ENCODE measurements at places on chromosomes 7 and 10.
A peak's percentile ranks its signal among the peaks of the same experiment; 100 is the strongest.

GRCh38 chr7:146831875-146832274, 715.3 kb downstream of the CNTNAP2 start:
- no peak overlapping the region for H3K4me3 ChIP-seq
- no peak overlapping the region for H3K27ac ChIP-seq
- no peaks in the 10 kb centered on the region for H3K4me1 ChIP-seq
- no peaks in the 10 kb centered on the region for H3K27me3 ChIP-seq
- no peak for DNase-seq

GRCh38 chr10:124007102-124007772, 86.2 kb downstream of the CHST15 start:
- H3K27ac ChIP-seq, result no peak overlapping the region
- DNase-seq, result no peak
- no peak overlapping the region for H3K4me3 ChIP-seq
- no peaks in the 10 kb centered on the region for H3K36me3 ChIP-seq
- H3K4me1 ChIP-seq, result no peaks in the 10 kb centered on the region

DNA sequence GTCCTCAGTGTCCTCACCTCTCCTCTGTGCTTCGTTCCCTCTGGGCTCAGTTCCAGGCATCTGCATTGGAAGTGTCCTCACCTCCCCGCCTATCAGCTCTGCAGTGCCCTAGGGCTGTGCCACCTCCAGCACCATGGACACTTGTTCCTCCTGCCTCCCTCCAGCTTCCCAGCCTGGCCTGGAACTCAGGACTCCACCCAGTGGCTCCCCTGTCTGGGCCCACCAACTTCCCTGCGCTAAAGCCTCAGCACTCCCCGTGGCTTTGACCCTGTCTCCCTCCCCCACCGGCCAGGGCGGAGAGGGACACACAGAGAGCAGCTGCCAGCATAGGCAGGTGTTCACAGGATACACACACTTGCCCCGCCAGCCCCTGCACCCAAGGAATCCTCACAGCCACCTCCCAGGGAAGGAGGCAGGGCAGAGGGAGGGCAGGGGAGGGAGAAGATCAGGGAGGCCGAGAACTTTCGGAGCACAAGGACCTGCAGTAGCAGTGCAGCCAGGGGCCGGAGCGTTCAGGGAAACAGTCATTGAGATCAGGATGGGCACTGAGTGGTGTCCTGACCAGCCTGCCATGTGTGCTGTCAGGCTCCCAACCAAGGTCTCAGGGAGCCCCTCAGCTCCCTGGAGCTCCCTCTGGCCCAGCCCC, 31.3 kb downstream of the ANXA8 start:
- no peaks in the 10 kb centered on the region for H3K36me3 ChIP-seq
- no peak for DNase-seq
- H3K4me1 ChIP-seq, result no peaks in the 10 kb centered on the region
- no peak overlapping the region for H3K27ac ChIP-seq
- H3K27me3 ChIP-seq, result no peaks in the 10 kb centered on the region

GRCh38 chr7:51180092-51180491, 136.5 kb downstream of the COBL start:
- peaks cover 8% of the 10 kb centered on the region for H3K4me1 ChIP-seq
- no peak overlapping the region for H3K4me3 ChIP-seq
- no peaks in the 10 kb centered on the region for H3K36me3 ChIP-seq
- no peak for DNase-seq
- H3K27me3 ChIP-seq, result no peaks in the 10 kb centered on the region

DNA sequence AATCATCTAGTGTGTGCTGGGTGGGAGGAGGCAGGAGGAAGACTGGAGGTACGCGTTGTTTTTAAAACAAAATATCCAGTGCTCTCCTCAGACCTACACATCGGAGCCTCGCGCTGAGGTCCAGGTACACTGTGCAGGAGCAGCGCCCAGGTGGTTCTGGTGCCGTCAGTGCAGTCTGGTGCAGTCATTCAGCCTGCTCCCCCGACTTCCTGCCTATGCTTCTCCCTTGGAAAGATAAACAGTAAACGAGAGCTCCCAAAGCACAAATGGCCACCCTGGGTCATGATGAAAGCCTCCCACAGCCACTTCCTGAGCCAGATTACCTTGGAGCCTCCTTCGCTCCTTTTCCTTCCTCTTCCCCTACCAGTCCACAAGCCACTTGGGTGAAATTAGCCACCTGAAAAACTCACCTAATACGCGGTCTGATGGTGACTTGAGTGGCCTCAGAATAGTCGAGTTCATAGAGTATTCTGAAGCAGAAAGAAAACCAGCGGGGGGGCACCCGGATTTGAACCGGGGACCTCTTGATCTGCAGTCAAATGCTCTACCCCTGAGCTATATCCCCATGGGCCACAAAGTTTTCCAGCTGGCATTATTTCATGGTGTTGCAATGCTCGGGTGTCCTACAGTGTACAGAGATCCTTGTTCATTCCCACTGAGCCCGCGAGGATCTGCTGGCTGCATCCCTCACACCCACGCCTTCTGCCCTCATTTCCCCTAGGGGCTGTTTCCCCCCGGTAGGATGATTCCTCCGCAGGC, 82.5 kb downstream of the ZNF467 start:
- peaks cover 19% of the 10 kb centered on the region for H3K27me3 ChIP-seq
- no peak overlapping the region for H3K4me3 ChIP-seq
- no peak for DNase-seq
- H3K36me3 ChIP-seq, result no peaks in the 10 kb centered on the region
- H3K4me1 ChIP-seq, result no peaks in the 10 kb centered on the region
- no peak overlapping the region for H3K27ac ChIP-seq

- no peaks in the 10 kb centered on the region for H3K4me1 ChIP-seq
- no peaks in the 10 kb centered on the region for H3K36me3 ChIP-seq
- DNase-seq, result no peak
- H3K27ac ChIP-seq, result no peak overlapping the region
- peaks cover 2% of the 10 kb centered on the region for H3K27me3 ChIP-seq
- H3K4me3 ChIP-seq, result no peak overlapping the region
Measured at GRCh38 chr7:23712368-23713284, 2.6 kb downstream of the STK31 start.

GRCh38 chr10:97584060-97584797, at the start of gene HOGA1:
HOGA1 (plus strand) TSS chr10:97584389; CDS start chr10:97584704, 315 bp downstream.
- no peak within 1 kb of the TSS for H3K27ac ChIP-seq
- no peaks in the 10 kb centered on the region for H3K4me1 ChIP-seq
- no peaks in the 10 kb centered on the region for H3K27me3 ChIP-seq
- H3K36me3 ChIP-seq, result no peaks in the 10 kb centered on the region
- DNase-seq, result no peak

- no peaks in the 10 kb centered on the region for H3K27me3 ChIP-seq
- DNase-seq, result no peak
- H3K4me3 ChIP-seq, result no peak overlapping the region
- H3K27ac ChIP-seq, result no peak overlapping the region
Measured at GRCh38 chr10:49070701-49071100, 44.6 kb downstream of the VSTM4 start.

GRCh38 chr10:75014516-75015230, 96.8 kb upstream of the SAMD8 start:
- peaks cover 55% of the 10 kb centered on the region for H3K4me1 ChIP-seq
- H3K4me3 ChIP-seq, result no peak overlapping the region
- DNase-seq, result peak; percentile 69
- H3K27me3 ChIP-seq, result no peaks in the 10 kb centered on the region
- H3K27ac ChIP-seq, result peak overlapping the region; percentile 87

DNA sequence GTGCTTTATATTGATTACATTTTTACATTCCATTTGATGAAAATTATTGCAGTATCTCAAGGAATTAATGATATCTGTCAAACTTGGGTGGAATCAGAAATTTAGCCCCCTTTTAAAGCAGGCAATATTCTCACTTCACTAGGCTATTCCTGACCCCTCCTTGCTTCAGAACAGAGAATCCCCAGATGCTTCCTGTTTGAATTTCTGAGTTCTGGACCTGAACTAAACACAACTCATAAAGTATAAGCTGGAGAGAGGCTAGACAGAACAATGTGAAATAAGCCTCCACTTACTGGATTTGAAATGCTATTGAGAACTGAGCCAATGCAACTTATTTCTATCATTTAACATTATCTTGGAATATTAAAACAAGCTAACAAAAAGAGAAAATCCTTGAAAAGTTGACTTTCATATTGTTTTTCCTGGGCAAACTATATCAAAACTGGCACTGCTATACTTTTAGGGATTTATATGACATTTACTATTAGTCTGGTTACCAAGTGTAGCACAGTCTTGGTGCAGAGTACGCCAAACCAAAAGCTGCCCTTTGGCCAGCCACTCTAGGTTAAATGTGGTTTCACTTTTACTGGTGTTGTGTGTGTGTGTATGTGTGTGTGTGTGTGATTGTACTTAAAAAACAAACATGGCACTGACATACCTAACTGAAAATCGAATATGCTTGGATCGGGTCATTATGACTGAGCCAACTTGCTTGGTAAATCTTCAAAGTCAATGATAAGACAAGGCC, 19.0 kb upstream of the AGMO start:
- no peaks in the 10 kb centered on the region for H3K4me1 ChIP-seq
- DNase-seq, result no peak
- H3K27ac ChIP-seq, result no peak overlapping the region
- no peaks in the 10 kb centered on the region for H3K36me3 ChIP-seq
- no peaks in the 10 kb centered on the region for H3K27me3 ChIP-seq

GRCh38 chr10:105342606-105343005, 701.5 kb downstream of the SORCS3 start:
- no peak overlapping the region for H3K27ac ChIP-seq
- H3K36me3 ChIP-seq, result no peaks in the 10 kb centered on the region
- no peaks in the 10 kb centered on the region for H3K4me1 ChIP-seq
- H3K4me3 ChIP-seq, result no peak overlapping the region
- no peaks in the 10 kb centered on the region for H3K27me3 ChIP-seq

GRCh38 chr7:127413326-127413725, 20.8 kb upstream of the ZNF800 start:
- peaks cover 33% of the 10 kb centered on the region for H3K4me1 ChIP-seq
- DNase-seq, result no peak
- H3K36me3 ChIP-seq, result no peaks in the 10 kb centered on the region
- no peaks in the 10 kb centered on the region for H3K27me3 ChIP-seq

GRCh38 chr10:32077896-32078485, 21.8 kb upstream of the KIF5B start:
- no peaks in the 10 kb centered on the region for H3K27me3 ChIP-seq
- H3K27ac ChIP-seq, result no peak overlapping the region
- no peaks in the 10 kb centered on the region for H3K4me1 ChIP-seq
- H3K4me3 ChIP-seq, result no peak overlapping the region

DNA sequence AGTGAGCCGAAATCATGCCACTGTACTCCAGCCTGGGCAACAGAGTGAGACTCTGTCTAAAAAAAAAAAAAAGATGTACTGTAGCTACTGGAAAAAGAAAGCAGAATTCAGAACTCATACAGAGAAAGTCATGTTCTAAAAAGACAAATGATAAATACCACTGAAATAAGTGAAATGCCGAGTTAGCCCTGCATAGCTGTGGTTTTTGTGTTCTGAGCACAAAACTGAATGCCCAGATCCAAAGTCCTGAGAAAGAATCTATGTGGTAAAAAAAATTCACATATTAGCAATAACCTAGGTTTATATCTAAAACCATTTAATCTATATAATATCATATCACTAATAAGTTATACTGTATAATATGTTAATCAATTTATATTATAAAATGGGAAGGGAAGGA, 29.3 kb upstream of the HECW1 start:
- H3K4me1 ChIP-seq, result no peaks in the 10 kb centered on the region
- DNase-seq, result no peak
- H3K4me3 ChIP-seq, result no peak overlapping the region
- H3K27me3 ChIP-seq, result peaks cover 3% of the 10 kb centered on the region
- no peaks in the 10 kb centered on the region for H3K36me3 ChIP-seq
- H3K27ac ChIP-seq, result no peak overlapping the region

- H3K36me3 ChIP-seq, result no peaks in the 10 kb centered on the region
- H3K27me3 ChIP-seq, result no peaks in the 10 kb centered on the region
- no peak for DNase-seq
- H3K4me1 ChIP-seq, result no peaks in the 10 kb centered on the region
Measured at GRCh38 chr10:119250641-119251314, 43.4 kb downstream of the GRK5 start.

GRCh38 chr10:69222157-69223027, 2.3 kb downstream of the HKDC1 start:
- no peaks in the 10 kb centered on the region for H3K36me3 ChIP-seq
- H3K27ac ChIP-seq, result peak overlapping the region; percentile 38
- peaks cover 44% of the 10 kb centered on the region for H3K4me1 ChIP-seq

DNA sequence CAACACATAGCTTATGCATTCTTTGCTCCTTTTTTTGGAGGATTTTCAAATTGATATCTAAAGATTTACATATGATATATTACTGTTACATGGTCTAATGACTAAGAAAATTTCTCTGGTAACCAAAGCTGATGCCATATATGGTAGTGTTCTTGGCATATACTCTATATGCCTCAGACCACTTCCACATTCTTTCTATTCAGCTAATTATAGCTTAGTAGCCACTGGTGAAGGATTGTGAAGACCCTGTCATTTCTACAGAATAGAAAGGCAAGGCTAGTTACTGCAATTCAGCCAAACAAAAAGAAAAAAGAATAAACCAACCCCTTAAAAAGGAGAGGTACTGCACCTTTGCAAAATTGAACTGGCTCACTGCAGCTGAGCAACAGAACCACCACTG, 3.7 kb downstream of the PURB start:
- H3K36me3 ChIP-seq, result peaks cover 12% of the 10 kb centered on the region
- peak overlapping the region; percentile 44 for H3K27ac ChIP-seq
- H3K27me3 ChIP-seq, result no peaks in the 10 kb centered on the region
- H3K4me1 ChIP-seq, result peaks cover 32% of the 10 kb centered on the region

DNA sequence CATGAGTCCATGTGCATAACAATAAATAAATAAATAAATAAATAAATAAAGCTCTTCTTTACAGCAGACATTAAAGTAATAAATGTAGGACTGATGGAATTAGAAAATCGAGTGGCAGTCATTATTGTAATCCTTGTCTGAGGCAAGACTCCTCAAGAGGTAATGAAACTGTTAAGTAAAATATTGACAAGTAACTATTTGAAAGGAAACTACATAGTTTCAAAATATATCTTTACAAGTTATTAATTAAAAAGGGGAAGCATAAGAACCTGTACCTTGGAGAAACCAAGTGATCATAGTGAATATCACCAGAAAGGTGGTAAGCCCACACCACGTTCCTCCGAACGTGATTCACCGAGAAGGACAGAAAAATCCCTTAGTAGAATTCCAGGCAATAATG, 285.6 kb upstream of the SORCS1 start:
- H3K4me1 ChIP-seq, result no peaks in the 10 kb centered on the region
- no peak overlapping the region for H3K4me3 ChIP-seq
- no peak for DNase-seq
- H3K27ac ChIP-seq, result no peak overlapping the region

GRCh38 chr7:157795643-157796042, 458.8 kb downstream of the DNAJB6 start:
- no peaks in the 10 kb centered on the region for H3K4me1 ChIP-seq
- H3K27ac ChIP-seq, result no peak overlapping the region
- H3K27me3 ChIP-seq, result no peaks in the 10 kb centered on the region
- H3K4me3 ChIP-seq, result no peak overlapping the region

DNA sequence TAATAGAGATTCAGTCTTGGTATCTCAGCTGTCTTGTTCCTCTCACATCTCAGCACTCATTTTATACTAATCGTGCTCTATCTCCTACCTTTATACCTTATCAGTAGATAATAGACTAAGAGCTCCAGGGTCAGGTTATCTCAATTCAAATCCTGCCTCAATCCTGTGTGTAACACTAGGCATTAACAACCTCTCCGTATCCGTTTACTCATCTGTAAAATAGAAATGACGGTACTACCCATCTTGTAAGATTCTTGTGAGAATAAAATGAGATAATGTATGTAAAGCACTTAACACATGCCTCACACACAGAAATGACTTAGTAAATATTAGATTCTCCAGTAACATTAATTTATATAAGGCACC, 622 bp upstream of the P4HA1 start:
- no peaks in the 10 kb centered on the region for H3K4me1 ChIP-seq
- no peak for DNase-seq
- peak overlapping the region; percentile 29 for H3K4me3 ChIP-seq
- no peaks in the 10 kb centered on the region for H3K27me3 ChIP-seq
- H3K36me3 ChIP-seq, result peaks cover 3% of the 10 kb centered on the region

Measured in natural killer cell (primary cell).